IMR-90 (cell line): ENCODE measurements at places on chromosomes 13 and 19. TPM values are rescaled to one million over a fixed set of nuclear protein-coding genes. Genes with fewer than 3 reads are reported as not detected.

Gene NTN5
- 0.11 and 0.19 TPM in 2 replicates for polyA plus RNA-seq

Gene CEACAM8
- polyA plus RNA-seq = not detected in 2 replicates

Gene TNFRSF19
- polyA plus RNA-seq = 19.8 and 26.3 TPM in 2 replicates

Gene CLEC17A
- 0.05 TPM in 1 of 2 replicates, not detected in the other for polyA plus RNA-seq

Gene SIAH3
- under 0.01 TPM in 1 of 2 replicates, not detected in the other for polyA plus RNA-seq

Gene FGF22
- polyA plus RNA-seq = 0.14 and 0.24 TPM in 2 replicates

Gene ZNF99
- not detected in 2 replicates for polyA plus RNA-seq

Gene WDR88
- not detected in 2 replicates for polyA plus RNA-seq

Gene RUBCNL
- polyA plus RNA-seq = 0.03 and 0.06 TPM in 2 replicates

Gene RAB3D
- 5.0 and 5.5 TPM in 2 replicates for polyA plus RNA-seq

Gene ZIM2
- not detected in 2 replicates for polyA plus RNA-seq

Gene ZNF132
- 1.4 and 2.4 TPM in 2 replicates for polyA plus RNA-seq

Gene SLC7A9
- not detected in 2 replicates for polyA plus RNA-seq

Gene C13orf42
- polyA plus RNA-seq = not detected in 2 replicates

Gene TJP3
- polyA plus RNA-seq = not detected in 2 replicates

Gene OR7A5
- not detected in 2 replicates for polyA plus RNA-seq

Gene ZNF415
- 3.9 and 4.2 TPM in 2 replicates for polyA plus RNA-seq

Gene ACP7
- not detected in 2 replicates for polyA plus RNA-seq

Gene TLE2
- 0.41 and 0.72 TPM in 2 replicates for polyA plus RNA-seq

Gene ZNF534
- polyA plus RNA-seq = not detected in 2 replicates

Gene FGF14
- 0.01 TPM in 1 of 2 replicates, not detected in the other for polyA plus RNA-seq

Gene ZNF723
- not detected in 2 replicates for polyA plus RNA-seq
